ENCODE measurements at places on chromosomes 11 and 22.

- no peak for DNase-seq
Observed at GRCh38 chr11:72805216-72805615, 9.0 kb upstream of the ATG16L2 start.

- DNase-seq: peak; percentile 58
Observed at GRCh38 chr11:10899121-10899830, 41.4 kb upstream of the ZBED5 start.

DNA sequence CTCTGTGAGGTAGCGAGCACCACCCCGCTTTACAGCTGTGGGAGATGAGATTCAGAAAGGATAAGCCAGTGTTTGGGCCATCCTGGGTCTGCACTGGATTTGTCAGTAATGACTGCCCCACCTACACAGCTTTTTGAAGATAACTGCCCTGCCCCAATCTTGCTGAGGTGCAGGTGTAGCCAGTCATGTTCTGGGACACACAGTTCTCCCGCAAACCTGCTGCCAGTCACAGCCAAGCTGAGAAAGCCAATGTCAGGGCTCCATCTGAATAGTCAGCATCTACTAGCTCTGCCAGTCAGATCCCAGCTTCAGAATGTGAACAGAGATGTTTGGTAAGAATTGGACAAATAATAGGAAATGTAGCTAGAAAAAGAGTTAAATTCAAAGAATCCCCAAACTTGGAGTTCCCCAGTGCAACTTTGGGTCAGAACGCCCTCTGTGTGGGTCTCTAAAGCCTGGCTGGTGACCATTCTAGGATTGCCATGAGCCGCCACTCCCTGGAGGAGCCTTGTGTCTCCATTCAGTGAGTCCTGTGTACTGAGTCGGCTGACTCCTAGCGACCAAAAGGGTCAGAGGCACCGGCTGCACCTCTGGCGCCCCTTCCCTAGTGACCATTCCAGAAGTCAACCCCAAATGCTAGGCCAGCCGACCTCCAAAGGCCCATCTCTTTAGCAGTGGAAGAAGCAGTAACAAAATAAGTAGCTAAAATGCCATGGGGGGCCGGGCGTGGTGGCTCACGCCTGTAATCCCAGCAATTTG lies 2.4 kb upstream of the MB start:
- no peak for DNase-seq

GRCh38 chr11:1086171-1087102 lies 11.8 kb downstream of the MUC2 start:
- DNase-seq: no peak

DNA sequence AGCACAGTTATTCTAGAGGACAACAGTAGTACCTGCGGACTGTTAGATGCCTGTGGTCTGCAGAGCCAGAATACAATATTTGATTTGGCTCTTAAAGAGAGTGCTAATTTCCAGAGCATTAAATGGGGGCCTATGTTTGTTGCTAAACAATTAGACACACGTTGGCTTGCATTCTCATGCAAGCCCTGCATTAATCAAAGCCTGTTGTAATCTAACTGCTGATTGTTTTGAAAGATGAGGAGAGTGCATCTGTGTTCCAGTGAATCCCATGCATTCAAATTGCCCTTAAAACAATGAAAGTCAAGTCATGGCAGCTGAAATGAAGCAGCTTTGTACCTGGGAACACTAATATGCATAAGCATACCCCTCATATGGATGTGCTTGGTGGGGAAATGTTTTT lies 419.4 kb downstream of the DYNC2H1 start:
- no peak for DNase-seq

DNA sequence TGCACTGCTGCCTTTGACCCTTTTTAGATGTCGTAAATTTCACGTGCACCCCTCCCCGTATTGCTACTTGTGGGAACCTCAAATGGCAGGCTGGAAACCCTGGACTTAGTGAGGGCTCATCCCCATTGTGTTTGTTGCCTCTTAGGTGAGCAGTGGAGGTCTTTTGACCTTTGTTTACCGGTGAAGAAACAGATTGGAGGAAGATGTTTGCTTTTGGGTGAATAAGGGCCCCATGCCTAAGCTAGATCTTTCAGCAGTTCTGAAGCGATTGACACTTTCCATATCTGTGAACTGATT lies 782 bp downstream of the SMARCB1 start:
- no peak for DNase-seq

DNA sequence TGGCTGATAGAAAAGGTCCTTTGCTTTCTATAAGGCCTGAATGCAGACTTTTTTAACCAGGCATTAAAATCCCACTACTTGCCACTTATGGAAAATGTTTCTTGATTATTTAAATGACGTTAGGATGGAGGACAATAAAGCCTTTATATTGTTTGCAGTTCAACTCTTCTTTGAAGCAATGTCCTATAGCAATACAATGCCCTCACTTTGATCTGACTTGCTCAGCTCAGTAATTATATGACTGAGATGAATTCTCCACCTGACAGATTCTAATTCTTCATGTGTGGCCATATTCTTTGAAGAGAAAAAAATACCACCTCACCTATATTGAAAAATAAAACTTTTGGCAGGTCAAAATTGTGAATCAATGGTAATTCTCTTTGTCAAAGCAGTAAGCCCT lies 182.0 kb upstream of the MTMR2 start:
- no peak for DNase-seq

- no peak for DNase-seq
Observed at GRCh38 chr22:34841331-34841771, 224.6 kb upstream of the ISX start.

- no peak for DNase-seq
Observed at GRCh38 chr22:23651676-23652075, 19.6 kb upstream of the DRICH1 start.
